ENCODE measurements at places on chromosomes 5 and 9.

GRCh38 chr5:179164331-179165311 lies 104.4 kb downstream of the ZNF354C start:
- no peak for DNase-seq

DNA sequence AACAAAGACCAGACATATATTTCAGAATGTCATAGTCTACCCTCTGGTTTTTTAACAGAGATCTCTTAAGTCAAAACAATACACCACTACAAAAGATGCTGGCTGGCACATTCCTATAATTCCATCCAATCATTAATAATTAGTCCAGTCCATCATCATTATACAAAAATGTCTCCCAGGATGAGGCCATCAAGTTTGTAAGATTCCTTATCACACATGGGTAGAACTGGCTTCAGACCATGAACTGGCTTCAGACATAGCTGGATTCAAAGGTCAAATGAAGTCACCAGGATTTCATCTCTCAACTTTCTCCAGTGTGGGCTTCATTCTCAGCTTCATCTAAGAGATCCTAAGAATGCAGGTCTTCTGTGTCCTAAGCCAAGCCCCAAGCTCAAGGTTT lies 147.1 kb downstream of the ENC1 start:
- DNase-seq = no peak

GRCh38 chr9:80020530-80020929 lies 448.8 kb downstream of the TLE4 start:
- DNase-seq = no peak

GRCh38 chr5:134994560-134995156 lies 27.0 kb downstream of the CATSPER3 start:
- no peak for DNase-seq

GRCh38 chr9:12614488-12614887 lies 78.7 kb upstream of the TYRP1 start:
- DNase-seq = no peak

GRCh38 chr5:9059920-9060691 lies 485.8 kb downstream of the SEMA5A start:
- no peak for DNase-seq

DNA sequence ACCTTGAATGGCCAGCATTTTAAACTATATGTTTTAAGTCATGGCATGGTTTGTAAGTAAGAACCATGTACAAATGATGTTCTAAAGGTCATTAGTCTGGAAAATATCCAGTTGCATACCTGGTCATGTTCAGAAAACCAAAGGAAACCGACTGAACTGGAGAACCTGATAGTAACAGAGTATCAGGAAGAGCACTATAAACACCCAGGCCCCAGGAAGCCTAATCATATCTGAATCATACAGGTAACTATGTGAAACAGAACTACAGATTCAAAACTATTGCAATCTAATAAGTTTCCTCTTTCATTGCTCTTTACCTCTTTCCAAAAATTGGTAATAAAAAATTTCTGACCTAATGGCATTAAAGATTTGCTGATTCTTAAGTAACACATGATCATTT lies 500.3 kb downstream of the ARHGEF28 start:
- no peak for DNase-seq

GRCh38 chr5:169749295-169749694 lies 112.2 kb downstream of the DOCK2 start:
- DNase-seq = no peak

DNA sequence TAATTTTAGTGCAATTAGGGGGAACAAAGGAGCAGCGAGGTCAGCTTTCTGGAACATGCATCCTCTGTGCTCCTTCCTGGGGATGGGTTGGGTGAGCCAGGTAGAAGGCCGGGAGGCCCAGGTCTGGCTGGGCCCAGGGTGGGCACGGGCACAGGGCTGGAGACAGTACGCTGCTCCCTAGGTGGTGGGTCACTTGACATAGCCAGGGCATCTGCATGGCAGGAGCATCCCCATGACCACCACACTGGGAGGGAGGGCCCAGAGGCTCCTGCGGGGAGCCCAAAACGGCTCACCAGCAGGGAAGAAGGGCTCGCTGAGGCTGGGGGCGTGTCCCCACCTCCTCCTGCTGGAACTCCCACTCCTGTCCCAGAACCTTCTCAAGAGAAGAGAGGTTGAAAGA lies 216.8 kb downstream of the NXNL2 start:
- no peak for DNase-seq

- no peak for DNase-seq
Measured at GRCh38 chr9:110898358-110898757, 139.9 kb downstream of the LPAR1 start.

GRCh38 chr9:69157751-69158466 lies 16.2 kb upstream of the TJP2 start:
- DNase-seq = no peak

DNA sequence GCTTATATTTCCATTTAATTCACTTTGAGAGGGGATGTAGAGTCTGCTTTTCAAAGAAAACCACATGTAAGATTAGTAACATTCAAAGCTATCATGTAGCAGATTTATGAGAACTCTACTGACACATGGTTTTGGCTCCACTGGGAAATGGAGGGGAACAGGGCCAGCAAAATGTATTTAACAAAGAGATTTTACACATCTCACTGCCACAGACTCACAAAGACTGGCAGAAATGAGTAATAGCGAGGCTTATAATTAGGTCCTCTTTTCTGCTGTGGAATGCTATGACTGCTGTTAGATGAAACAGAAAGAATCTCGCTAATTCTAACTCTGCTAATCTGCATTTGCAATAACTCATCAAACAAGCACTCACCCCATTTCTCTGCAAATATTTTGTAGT lies 4.5 kb downstream of the DAP start:
- no peak for DNase-seq

- DNase-seq = no peak
Measured at GRCh38 chr9:71634752-71635151, 133.6 kb downstream of the CEMIP2 start.

- no peak for DNase-seq
Measured at GRCh38 chr9:93673021-93673838, 96.8 kb downstream of the PHF2 start.

- DNase-seq = no peak
Measured at GRCh38 chr5:116452774-116453368, 121.8 kb downstream of the SEMA6A start.

- no peak for DNase-seq
Measured at GRCh38 chr5:79512471-79513307, 1.2 kb downstream of the HOMER1 start.
